Large intestine (tissue), 12 donors: ENCODE measurements at places on chromosomes 6 and 20.

DNA sequence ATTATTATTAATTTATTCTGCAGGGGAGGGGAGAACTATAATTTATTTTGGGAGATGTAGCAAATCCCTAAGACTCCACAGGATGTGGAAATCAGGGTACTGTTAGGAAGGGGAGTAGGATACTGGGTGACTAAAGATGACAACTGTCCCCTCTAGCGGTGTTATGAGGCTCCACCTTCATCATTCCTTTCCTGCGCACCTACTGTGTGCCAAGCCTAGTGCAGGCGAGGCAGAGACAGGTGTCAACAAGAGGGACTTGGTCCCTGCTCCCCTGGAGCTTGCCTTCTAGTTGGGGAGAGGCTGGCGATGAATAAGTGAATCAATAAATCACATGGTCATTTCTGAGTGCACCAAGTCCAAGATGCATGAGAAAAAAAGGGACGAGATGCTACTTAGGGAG lies 65.5 kb downstream of the STK35 start:
- DNase-seq = no peak

GRCh38 chr20:52780462-52780861 lies 191.7 kb upstream of the TSHZ2 start:
- DNase-seq = no peak

DNA sequence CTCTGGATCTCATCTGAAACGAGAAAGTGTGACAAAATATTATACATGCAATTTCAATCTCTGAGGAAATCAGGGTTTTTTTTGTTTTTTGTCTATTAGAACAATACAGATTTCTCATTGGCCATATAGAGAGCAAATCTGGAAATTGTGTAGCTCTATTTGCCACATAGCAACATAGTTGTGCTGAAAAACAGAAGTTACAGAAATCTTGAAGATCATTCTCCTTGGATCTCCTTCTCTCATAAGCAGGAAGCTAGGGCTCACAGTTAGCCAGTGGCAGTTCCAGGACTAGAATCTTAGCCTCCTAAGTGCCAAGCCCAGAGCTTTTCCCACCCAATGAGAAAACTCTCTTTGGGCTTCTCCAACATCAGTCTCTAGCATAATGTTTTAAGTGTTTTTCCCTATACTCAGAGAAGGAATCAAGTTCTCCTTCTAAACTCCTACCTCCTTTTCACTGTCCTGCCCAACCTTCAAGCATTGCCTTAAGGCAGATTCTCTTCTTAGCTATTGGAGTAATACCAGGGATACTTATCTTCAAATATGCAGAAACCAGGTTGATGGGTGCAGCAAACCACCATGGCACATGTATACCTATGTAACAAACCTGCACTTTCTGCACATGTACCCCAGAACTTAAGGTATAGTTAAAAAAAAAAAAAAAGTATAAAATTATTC lies 211.6 kb downstream of the ALDH8A1 start:
- no peak for DNase-seq

- DNase-seq = no peak
Measured at GRCh38 chr6:128275030-128275429, 245.4 kb downstream of the PTPRK start.

DNA sequence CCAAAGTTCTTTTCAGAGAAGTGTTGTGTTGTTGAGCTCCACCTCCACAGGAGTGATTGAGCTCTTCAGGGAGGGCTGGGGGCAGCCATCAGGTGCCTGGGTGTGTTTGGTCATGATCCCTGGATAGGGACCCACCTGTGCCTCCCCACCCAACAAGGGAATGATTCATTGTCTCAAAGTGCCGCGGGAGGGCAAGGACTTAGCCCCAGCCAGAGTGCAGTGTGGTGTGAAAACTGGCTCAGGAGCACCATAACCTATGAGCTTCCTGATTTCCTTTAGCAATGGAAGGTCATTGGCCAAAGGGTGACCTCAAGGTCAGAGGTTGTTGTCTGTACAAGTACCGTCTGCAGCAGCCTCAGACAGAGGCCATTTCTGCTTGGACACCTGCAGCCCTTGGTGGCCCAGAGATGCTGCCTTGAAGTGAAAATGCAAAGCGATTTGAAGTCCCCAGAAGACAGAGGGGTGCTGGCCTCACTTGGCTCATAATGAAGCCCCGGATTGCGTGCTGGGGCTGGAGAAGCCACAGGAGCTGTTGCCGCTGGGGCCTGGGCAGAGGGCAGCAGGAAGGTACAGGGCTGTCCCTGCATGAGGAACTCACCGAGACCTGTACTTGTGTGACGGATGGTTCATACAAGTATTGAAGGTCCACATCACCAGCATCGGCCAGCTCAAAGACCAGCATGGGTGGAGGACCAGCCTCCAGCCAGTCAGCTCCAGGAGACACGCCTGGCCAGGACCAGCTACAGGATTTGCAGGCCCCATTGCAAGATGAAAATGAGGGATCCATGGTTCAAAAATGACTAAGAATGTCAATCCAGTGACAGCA lies 100.6 kb upstream of the DUSP22 start:
- no peak for DNase-seq

DNA sequence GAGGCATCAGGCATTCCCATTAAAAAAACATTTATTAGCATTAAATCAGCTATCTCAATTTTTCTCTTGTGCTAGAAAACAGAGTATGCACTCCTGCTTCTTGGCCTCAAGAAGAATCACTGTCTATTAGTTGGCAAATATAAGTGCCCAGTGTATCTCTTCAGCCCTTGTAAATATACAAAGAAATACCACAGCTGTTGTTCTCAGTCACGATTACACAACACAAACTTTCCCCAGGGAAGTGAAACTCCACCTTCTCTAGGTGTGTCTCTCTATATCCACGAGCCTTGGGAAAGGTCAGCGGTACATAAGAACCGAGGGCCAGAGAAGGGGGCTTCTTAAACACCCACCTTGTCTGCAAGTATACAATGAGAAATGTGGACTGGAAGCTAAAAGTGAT lies 194.7 kb downstream of the PKHD1 start:
- no peak for DNase-seq

GRCh38 chr6:111468329-111469012 lies 14.5 kb downstream of the REV3L start:
- DNase-seq = no peak

DNA sequence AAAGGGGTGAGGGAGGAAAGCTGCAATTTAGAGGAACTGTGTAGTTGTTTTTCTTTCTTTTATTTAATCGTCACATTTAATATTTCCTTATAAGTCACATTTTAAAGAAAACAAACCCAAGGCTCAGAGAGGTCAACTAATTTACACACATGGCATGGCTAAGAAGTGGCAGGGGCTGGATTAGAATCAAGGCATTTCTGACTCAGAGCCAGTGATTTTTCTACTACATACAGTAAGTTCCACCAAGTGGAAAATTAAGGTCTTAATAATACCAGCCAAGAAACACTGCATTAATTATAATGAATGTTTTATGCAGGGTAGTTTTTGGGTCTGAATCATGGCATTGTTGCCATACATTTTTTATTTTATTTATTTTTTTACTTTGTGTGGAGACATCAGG lies 607.7 kb upstream of the CITED2 start:
- no peak for DNase-seq

GRCh38 chr6:151026041-151026663 lies 160.7 kb downstream of the MTHFD1L start:
- no peak for DNase-seq

GRCh38 chr20:61117725-61118124 lies 134.3 kb upstream of the CDH4 start:
- peak; percentile 20 for DNase-seq

DNA sequence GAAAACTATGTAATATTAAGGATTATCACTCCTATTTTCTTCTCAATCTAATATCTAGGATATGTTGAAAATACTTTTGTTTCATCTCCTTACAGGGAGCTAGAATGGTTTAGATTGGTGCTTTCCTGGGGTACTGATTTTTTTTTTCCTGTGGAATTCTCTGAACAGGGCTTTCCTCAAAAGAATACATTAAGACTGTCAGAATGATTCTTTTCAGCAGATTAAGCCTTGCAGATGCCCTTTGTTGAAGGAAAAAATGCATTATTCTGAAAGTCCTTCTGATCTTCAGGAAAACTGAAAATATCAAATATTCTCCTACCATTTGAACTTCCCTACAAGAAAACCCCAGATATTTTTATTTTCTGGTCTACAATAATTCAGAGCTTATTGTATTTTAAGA lies 178.9 kb downstream of the SOX4 start:
- DNase-seq = no peak

DNA sequence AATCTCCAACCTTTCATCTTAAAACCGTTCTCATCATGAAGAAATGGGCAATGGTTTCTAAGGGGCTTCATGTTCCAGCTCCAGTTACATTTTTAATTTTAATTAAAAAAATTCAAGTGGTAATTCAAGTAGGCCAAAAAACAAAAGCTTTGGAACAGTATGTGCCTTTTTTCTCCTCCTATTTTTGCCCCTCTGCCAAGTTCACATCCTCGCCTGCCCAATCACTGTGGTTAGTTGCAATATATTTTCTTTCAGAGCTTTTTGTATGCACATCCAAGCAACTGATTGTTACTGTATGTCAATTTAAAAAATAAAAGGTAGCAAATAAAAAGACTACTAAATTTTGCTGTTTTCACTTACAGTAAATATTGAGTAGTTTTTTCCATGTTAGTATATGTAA lies 99.8 kb upstream of the B3GAT2 start:
- no peak for DNase-seq

GRCh38 chr20:17887331-17888030 lies 81.1 kb downstream of the SNX5 start:
- DNase-seq = peak; percentile 71

DNA sequence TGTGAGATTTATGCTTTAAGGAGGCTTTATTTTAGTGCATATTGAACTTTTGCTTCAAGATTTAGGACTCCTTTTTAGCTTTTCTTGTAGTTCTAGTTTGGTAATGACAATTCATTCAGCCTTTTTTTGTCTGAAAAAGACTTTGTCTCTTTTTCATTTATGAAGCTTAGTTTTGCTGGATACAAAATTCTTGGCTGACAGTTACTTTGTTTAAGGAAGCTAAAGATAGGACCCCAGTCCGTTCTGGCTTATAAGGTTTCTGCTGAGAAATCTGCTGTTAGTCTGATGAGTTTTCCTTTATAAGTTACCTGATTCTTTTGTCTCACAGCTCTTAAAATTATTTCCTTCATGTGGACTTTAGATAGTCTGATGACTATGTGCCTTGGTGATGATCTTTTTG lies 142.8 kb upstream of the B3GAT2 start:
- no peak for DNase-seq

DNA sequence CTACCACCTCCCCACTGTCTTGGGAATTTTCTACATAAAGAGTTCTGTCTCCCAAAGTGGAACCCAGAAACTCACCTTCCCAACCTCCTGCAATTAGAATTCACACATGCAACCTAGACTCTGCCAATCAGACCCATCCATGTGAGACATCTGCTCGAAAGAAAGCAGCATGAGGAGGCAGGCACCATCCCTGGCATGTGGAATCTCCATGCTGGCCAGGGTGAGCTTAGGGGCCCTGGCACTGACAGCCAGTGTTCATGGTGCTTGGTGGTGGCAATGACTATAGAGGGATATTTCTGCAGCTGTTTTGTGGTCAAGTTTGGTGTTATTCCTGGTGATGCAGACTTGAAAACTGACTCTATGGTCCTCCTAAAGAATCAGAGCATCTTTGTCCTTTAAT lies 17.4 kb upstream of the FOXF2 start:
- DNase-seq = no peak

DNA sequence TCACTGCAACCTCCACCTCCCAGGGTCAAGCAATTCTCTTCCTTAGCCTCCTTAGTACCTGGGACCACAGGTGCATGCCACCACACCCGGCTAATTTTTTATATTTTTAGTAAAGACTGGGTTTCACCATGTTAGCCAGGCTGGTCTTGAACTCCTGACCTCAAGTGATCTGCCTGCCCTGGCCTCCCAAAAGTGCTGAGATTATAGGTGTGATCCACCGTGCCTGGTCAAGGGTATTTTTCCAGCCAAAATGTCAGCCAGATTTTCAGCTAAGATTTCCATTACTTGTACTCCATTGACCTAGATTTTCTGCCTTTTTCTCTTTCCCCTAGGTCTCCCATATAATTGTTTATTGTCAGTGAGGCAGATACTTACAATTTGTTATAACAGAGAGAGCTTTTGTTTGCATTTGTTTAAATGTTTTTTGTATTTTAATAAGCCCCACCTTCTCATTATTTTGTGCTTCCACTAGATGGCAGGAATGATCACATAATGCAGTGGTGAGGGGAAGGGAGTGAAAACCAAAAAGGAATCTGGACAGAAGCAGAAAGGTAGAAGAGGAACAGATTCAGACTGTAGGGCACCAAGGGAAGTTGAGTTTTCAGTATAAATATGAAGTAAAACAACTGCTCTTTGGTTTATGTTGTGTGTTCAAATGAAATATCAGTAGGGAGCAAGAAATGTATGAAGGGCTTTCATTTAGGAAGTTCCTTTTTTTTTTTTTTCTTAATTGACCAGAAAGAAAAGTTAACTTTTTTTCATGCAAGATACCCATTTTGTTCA lies 29.7 kb downstream of the RPF2 start:
- DNase-seq = peak; percentile 23

- no peak for DNase-seq
Measured at GRCh38 chr6:108621117-108621516, 60.4 kb downstream of the FOXO3 start.

- DNase-seq = no peak
Measured at GRCh38 chr6:116004841-116005815, 55.6 kb downstream of the FRK start.

DNA sequence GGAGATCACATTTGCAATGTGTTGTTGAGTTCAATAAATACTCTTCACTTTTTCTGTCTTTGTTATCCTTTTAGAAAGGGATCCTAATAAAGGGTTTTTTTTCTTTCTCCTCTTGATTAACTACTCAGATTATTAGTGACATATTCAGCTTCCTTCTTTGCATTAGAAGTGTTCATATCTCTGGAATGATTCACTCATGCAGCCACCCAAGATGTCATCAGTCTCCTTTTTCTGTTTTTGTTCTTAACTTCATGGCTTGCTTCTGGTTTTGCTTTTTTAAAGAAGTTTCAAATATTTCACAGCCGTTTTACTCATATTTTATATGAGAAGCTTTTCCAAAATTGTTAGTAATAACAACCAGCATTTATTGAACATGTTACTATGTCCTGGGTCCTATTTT lies 187.6 kb downstream of the TMEM242 start:
- DNase-seq = no peak

DNA sequence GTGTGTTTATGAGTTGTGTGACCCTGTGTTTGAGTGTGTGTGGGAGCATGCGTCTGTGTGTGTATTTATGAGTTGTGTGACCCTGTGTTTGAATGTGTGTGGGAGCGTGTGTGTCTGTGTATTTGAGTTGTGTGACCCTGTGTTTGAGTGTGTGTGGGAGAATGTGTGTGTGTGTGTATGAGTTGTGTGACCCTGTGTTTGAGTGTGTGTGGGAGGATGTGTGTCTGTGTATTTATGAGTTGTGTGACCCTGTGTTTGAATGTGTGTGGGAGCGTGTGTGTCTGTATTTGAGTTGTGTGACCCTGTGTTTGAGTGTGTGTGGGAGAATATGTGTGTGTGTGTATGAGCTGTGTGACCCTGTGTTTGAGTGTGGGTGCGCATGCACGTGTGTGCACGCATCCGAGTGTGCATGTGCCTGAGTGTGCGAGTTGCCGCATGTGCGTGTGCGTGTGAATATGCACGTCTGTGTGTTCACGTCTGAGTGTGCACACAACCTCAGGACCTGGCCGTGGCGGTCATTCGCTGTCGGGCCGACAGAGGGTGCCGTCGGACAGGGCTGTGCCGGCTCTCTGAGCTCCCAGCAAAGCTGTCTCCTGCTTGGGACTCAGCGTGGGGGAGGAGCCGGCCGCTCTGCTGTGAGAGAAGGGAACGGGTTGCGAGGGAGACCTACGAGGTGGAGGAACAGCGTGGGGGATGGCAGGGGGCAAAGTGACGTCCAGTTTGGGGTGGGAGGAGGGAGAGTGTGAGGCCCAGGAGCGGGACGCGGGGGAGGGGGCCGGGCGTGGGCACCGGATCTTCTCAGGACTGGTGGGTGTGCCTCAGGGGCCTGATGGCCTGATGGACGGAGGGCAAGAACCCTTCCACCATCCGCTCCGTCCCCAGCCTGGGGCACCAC lies 19.7 kb downstream of the SLC17A9 start:
- peak; percentile 71 for DNase-seq
